ENCODE measurements at places on chromosomes 1 and 21. TPM values are rescaled to one million over a fixed set of nuclear protein-coding genes. Genes with fewer than 3 reads are reported as not detected.
A peak's percentile ranks its signal among the peaks of the same experiment; 100 is the strongest.

The PAPPA2 gene
- 0.36 TPM for total RNA-seq

DNA sequence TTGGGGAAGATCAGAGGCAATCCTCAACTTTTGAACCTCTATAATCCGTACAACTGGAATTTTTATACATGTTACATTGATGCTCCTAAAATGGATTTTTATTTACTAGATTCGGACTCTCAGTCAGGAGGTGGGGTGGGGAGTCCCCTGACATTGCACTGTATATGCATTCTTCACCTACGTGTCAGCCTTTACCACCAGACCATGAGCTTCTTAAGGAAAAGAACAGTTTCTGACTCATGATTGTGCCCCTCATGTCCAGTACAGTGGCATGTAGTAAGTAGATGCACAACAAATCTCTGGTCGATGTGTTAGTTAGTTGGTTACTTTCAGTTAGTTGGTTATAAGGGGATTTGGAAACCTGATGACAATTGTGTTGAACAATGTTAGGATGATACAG is 15.4 kb downstream of the LPAR3 start:
- DNase-seq = no peak

- peak; percentile 9 for DNase-seq
These were observed 146.9 kb downstream of the RHOU start for GRCh38 chr1:228882041-228882770.

The FAM43B gene
- 0.52 TPM for total RNA-seq

The FBXO2 gene
- 3.5 TPM for total RNA-seq

- DNase-seq = peak; percentile 73
These were observed 15.6 kb upstream of the TACSTD2 start for GRCh38 chr1:58592522-58593134.

The SFN gene
- 93.7 TPM for total RNA-seq

- DNase-seq = no peak
These were observed 21.2 kb downstream of the STXBP3 start for GRCh38 chr1:108767708-108768107.

GRCh38 chr1:84711869-84712268 is 21.6 kb upstream of the SSX2IP start:
- no peak for DNase-seq

The SLC5A9 gene
- 0.31 TPM for total RNA-seq

The DYNLT5 gene
- total RNA-seq = 3.1 TPM

The MORN1 gene
- total RNA-seq = 19.0 TPM

GRCh38 chr1:32241001-32241763 is 5.8 kb upstream of the FAM167B start:
- peak; percentile 69 for DNase-seq

- no peak for DNase-seq
These were observed 117.0 kb downstream of the TGFB2 start for GRCh38 chr1:218462116-218462515.

The CTH gene
- total RNA-seq = 6.4 TPM

DNA sequence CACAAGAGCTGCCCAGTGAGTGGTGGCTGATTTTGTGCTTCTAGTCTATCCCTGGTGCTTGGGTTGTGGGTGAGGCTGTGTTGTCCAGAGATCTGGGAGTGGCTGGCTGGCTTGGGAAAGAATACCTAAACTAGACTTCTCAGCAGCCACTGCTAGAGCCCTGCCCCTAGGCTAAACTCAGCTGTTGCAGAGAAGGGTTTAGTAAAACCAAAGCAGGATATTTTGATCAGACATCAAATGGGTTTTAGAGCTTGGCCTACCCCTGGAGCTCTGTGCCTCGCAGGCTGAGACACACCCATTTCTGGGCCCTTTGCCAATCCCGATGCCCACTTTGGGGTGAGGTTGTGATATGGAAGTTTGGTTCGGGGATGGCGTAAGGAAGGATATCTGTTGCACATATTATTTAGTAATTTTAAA is 88.5 kb downstream of the UCK2 start:
- DNase-seq = no peak

GRCh38 chr1:205147191-205147835 is 25.5 kb upstream of the RBBP5 start:
- no peak for DNase-seq

DNA sequence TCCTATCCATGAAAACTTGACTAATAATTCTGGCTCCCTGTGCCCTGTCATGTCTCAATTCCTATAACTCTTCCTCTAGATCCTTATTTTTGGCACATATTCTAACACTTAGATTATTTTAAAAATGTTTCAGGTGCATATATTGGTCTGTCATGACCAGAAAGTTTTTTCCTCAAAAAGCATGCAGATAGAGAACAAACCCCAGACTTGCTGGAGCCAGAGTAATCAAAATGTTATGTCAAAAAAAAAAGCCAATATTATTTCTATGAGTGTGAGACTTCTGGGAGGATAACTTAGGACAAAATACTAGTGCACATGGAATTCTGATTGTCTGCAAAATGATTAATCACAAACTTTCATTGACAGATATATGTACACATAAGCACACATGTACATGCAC is 135.1 kb upstream of the MROH9 start:
- no peak for DNase-seq

DNA sequence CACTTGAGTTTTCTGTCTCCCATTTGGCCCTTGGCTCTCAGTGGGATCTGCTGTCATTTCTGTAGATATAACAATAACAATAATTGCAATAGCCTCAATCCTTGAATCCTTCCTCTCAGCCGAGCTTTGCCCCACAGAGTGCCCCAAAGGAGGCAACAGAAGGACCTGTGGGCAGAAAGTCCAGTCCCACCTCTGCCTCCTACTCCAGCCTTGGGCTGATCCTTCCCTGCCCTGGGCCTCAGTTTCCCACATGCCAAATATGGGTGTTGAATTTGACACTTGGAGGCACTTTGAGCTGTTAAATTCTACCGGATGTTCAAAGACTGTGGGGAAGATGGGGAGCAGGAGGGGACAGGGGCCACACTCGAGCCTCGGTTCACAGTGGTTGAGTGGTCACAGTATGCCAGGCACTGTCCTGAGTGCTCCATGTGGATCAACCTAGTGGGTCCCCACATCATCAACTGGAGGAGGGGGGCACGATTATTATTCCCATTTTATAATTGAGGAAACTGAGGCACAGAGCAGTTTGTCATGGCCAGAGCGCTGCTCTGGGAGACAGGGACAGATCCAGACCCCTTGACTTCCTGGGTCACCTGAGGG is 307.1 kb downstream of the MATN1 start:
- DNase-seq = peak; percentile 23

- peak; percentile 42 for DNase-seq
These were observed 34.0 kb upstream of the SLC19A1 start for GRCh38 chr21:45575993-45576837.

- DNase-seq = no peak
These were observed at the start of gene NKAIN1 for GRCh38 chr1:31239653-31240241. Gene NKAIN1 (minus strand): TSS chr1:31239887. CDS start chr1:31239547, 340 bp downstream.

The ADAMTS5 gene
- 10.3 TPM for total RNA-seq

The DNAJC28 gene
- total RNA-seq = 1.2 TPM

The ADAMTS4 gene
- total RNA-seq = 42.6 TPM

DNA sequence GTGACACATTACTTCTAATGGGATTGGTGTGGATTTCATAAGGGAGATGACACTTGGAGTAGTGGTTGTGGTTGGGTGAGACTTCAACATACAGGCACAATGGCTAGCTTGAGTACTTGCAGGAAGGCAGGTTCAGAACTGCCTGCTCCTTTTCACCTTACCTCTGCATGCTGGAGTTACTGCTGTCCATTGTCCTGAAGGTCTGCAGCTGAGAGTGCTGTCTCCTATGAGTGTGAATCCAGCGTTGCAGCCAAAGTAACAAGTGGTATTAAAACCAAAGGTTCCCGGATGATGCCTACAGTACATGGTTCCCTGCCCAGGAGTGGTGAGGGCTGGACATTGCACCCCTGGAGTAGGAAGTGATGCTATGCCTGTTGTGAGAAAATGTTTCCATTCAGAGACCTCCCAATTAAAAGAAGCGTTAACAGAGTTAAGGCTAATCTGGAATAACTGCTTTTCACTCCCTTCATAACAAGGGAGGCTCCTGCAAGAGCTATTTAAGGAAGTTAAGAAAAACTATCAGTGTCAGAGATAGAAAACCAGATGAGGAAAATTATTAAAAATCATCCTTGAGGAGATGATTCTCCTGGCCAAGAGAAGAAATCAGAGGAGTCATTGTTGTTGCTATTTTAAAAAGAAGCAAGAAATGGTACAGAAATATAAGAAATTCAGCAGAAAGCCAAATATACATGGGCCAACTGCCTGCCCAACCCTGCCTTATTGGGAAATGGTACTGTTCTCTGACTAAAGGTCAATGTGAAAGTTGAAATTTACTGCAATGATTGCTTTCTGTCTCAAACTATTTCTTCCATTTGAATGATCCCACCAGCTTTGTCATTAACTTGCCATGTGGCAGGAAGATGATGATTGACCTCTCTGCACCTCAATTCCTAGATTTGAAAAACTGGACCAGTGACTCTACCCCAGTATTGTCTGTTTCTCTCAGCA is 9.8 kb upstream of the F5 start:
- no peak for DNase-seq

GRCh38 chr1:103333141-103333540 is 192.4 kb upstream of the RNPC3 start:
- no peak for DNase-seq

- no peak for DNase-seq
These were observed 13.0 kb downstream of the MRAP start for GRCh38 chr21:32311621-32312020.

The SH3BGR gene
- total RNA-seq = 11.8 TPM

GRCh38 chr1:244615301-244615700 is 37.6 kb upstream of the DESI2 start:
- DNase-seq = no peak

The GJA8 gene
- not detected for total RNA-seq

- DNase-seq = no peak
These were observed 24.1 kb downstream of the TNNT2 start for GRCh38 chr1:201353186-201353940.

The B3GALT5 gene
- 21.9 TPM for total RNA-seq

The FBLIM1 gene
- total RNA-seq = 81.8 TPM

The CYP4Z1 gene
- total RNA-seq = 3.5 TPM

The ZNF683 gene
- 1.2 TPM for total RNA-seq

GRCh38 chr1:116001739-116002487 is 25.6 kb downstream of the SLC22A15 start:
- DNase-seq = no peak

The IL10 gene
- total RNA-seq = 0.68 TPM

The CELA3B gene
- total RNA-seq = not detected

The TRABD2B gene
- 4.6 TPM for total RNA-seq

The MYOC gene
- total RNA-seq = 0.75 TPM

- no peak for DNase-seq
These were observed 82.9 kb downstream of the GALNT2 start for GRCh38 chr1:230149751-230150584.

DNA sequence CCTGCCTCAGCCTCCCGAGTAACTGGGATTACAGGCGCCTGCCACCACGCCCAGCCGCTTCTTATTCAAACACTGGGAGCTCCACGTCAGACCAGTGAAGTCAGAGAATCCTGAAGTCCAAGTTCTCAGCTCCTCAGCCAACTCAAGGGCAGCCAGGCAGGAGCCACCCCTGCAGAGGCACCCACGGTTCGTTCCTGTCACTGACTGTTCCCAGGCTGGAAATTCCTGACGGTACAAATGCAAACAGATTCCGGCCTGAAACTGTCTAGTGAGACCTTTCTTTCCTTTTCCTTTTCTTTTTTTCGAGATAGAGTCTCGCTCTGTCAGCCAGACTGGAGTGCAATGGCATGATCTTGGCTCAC is 11.7 kb downstream of the SLC35E2B start:
- DNase-seq = no peak

GRCh38 chr1:26959722-26960624 is at the start of gene KDF1:
Gene KDF1 (minus strand): TSS chr1:26960468. CDS start chr1:26952380, 8,088 bp downstream.
- DNase-seq = peak; percentile 76

The RAB25 gene
- 182 TPM for total RNA-seq

GRCh38 chr1:108643492-108644335 is 17.2 kb downstream of the HENMT1 start:
- peak; percentile 57 for DNase-seq

The CLEC20A gene
- not detected for total RNA-seq

GRCh38 chr1:206703661-206704060 is 19.0 kb downstream of the MAPKAPK2 start:
- DNase-seq = no peak

- no peak for DNase-seq
These were observed 2.6 kb downstream of the RERE start for GRCh38 chr1:8814865-8815264.

The OR6K6 gene
- not detected for total RNA-seq

DNA sequence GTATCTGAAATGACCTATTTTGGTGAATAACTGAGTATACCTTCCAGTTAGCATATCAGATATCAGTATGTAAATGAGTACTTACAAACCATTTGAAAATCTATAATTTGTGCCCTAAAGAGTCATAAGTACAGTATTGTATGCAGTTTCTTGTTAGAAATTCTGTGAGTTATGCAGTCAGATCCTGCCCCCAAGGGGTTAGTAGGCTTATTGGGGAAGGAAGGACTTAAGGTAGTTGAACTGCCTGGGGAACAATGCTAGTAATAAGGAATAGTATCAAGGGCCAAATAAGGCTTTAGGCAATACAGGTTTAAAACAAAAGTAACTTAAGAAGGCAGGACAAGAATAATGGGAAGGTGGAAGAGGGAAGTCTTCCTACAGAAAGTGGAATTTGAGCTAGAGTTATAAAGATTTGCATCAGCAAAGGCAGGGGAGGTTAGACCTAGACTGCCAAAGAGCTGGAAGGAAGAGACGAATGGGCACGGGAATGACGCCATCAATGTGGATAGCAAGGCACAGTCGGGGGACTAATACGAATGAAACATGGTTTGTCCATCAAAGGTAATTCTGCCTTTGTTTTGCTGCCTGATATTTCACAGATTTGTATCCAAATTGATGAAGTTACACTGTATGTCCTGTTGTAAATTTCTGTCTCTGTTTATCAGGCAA is 182.9 kb upstream of the DPYD start:
- DNase-seq = no peak

Measured in ureter (tissue), 1 donor.